Karpas-422 (cell line): ENCODE measurements at places on chromosomes 6 and 20. TPM values are rescaled to one million over a fixed set of nuclear protein-coding genes. Genes with fewer than 3 reads are reported as not detected.

- no peak for DNase-seq
Measured at GRCh38 chr6:134288538-134289203, 29.2 kb downstream of the SGK1 start.

GRCh38 chr6:39847221-39847620, 55.0 kb downstream of the DAAM2 start:
- no peak for DNase-seq

IBTK gene
- total RNA-seq = 23.3 and 36.3 TPM in 2 replicates

DNA sequence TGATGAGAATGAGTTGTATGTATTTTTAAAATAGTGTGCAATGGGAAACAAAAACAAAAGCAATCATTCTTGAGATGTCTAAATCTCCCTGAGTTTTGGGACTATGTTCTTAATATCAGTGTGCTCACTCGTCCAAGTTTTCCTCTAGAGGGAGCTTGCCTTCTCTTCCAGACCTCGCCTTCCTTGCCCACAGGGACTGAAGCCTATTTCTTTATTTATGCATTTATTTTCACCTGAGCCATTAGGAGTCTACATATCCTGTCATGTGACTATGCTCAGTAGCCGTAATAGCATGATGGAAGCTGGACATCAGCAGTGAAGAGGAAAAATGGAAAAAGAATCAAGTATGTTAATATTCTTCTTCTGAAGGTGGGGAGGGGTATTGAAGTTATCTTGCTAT, 131.2 kb downstream of the SH3BGRL2 start:
- DNase-seq = no peak

CD2AP gene
- total RNA-seq = 19.3 and 42.7 TPM in 2 replicates

DNA sequence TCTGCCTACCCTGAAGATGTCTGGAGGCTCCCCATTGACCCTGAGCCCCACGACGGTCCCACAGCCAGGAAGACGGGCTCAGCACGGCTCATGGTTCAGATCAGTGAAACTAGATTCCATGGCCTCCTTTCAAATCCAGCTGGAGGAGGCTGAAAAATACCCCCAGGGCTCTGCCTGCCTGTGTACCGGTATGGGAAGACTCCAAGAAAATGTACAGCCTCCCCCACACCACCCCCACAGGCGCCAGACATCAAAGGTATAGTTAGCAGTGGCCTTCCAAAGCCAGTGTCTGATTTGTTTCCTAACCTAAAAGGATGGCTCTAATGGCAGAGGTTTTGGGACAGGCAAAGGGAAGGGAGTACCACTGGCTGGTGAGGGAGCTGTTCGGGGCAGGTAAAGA, 86.2 kb upstream of the SNAP25 start:
- DNase-seq = no peak

DNA sequence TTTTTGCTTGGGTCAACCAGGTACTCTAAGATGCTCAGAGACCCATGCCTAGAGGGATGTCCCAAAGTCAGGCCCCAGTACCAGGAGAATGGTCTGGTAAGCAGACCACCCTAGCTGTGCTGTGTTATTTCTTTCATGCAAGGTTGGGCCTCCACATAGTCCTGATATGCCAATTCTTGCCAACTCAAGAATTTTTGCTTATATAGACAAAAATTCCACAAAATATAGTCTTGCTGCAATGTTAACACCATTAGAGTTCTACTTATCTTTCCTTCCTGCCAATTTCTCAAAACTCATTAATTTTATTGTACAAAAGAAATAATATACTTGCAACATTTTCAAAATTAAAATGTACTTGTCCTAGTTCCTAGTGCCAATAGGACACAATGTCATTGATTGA, 33.9 kb upstream of the TINAG start:
- no peak for DNase-seq

DNA sequence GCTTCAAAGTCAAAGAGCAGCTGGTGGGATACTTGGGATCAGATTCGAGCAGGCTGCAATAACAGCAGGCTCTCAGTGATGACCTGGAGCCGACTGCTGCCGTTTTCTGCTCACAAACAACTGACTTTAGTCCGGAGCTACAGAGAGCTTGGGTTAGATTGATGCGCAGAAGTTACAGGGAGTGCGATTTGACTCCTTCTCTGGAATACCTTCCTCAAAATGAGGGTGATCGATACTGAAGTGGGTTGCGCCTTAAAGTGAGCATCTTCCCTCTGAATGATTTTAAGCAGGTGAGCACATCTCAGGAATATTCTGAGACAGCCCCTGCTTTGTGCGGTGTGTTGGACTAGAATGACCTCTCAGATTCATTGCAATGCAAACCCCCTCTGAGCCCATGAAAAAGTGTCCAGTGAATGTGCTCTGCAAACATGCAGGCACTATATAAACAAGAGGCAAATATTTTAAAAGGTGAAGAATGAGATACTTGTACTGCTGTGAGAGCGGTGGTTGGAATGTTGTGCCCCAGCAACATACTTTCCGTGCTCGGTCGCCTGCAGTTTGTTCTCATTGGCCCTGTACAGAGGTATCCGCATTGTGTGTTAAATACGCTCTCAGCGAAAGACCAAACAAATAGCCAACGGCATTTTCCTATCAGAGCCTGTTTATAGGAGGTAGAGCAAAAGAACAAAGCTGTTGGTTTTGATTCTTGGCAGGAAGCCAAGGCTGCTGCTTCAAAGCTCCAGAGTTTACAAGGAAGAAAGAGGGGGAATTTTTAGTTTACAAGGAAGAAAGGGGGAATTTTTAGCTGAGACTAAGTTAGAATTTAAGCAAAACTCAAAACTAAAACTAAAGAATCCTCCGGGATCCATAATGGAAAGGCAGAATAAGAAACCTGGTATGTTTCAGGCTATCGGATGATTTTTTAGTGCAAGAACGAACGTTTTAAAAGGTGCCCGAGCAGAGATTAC, 67.7 kb downstream of the PHACTR2 start:
- DNase-seq = no peak

GRCh38 chr20:39070484-39071231, 108.5 kb downstream of the DHX35 start:
- DNase-seq = no peak

DNA sequence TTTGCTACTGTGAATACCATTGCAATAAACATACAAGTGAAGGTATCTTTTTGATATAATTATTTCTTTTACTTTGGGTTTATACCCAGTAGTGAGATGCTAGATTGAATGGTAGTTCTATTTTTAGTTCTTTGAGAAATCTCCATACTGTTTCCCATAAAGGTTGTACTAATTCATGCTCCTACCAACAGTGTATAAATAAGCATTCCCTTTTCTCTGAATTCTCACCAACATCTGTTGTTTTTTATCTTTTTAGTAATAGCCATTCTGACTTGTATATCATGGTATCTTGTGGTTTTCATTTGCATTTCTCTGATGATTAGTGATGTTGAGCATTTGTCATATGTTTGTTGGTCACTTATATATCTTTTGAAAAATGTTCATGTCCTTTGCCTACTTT, 183.6 kb upstream of the LRFN2 start:
- DNase-seq = no peak

MMP24 gene
- 0.36 and 0.60 TPM in 2 replicates for total RNA-seq
